ENCODE measurements at places on chromosomes 2 and 18. TPM values are rescaled to one million over a fixed set of nuclear protein-coding genes. Genes with fewer than 3 reads are reported as not detected.

- H3K36me3 ChIP-seq, result no peaks in the 10 kb centered on the region
- no peak for DNase-seq
- H3K27ac ChIP-seq, result no peak overlapping the region
- no peaks in the 10 kb centered on the region for H3K4me1 ChIP-seq
Observed at GRCh38 chr18:35871337-35871736, 101.1 kb upstream of the RMP24 start.

- H3K36me3 ChIP-seq, result no peaks in the 10 kb centered on the region
- no peak overlapping the region for H3K4me3 ChIP-seq
- H3K27ac ChIP-seq, result no peak overlapping the region
- H3K27me3 ChIP-seq, result no peaks in the 10 kb centered on the region
- peaks cover 5% of the 10 kb centered on the region for H3K4me1 ChIP-seq
Observed at GRCh38 chr2:98875081-98875728, 60.8 kb downstream of the CRACDL start.

GRCh38 chr2:20447437-20448245 lies 767 bp downstream of the RHOB start:
- H3K27me3 ChIP-seq, result no peaks in the 10 kb centered on the region
- DNase-seq, result peak; percentile 70
- H3K36me3 ChIP-seq, result no peaks in the 10 kb centered on the region
- H3K4me1 ChIP-seq, result peaks cover 29% of the 10 kb centered on the region
- peak overlapping the region; percentile 85 for H3K4me3 ChIP-seq

DNA sequence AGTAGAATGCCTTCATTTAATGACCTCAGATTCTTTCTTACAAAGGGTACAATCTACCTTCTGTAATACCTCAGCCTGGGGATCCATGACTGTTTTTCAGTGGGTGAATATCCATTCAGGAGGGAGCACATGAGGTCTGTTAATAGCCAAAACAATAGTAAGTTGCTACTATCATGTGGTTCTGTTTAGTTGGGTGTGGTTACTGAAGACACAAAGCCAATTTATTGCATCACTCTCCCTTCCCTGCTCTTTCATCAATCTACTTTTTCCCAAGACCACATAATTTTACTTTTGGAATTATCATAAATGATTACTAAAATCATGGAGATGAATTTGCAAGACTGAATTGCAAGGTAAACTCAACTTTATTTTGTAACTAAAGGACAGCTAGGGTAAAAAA lies 254.2 kb downstream of the GALNT13 start:
- DNase-seq, result no peak
- H3K4me1 ChIP-seq, result no peaks in the 10 kb centered on the region
- H3K4me3 ChIP-seq, result no peak overlapping the region
- H3K36me3 ChIP-seq, result no peaks in the 10 kb centered on the region

GRCh38 chr2:38591152-38591551 lies 11.6 kb downstream of the HNRNPLL start:
- no peak overlapping the region for H3K4me3 ChIP-seq
- DNase-seq, result no peak
- no peaks in the 10 kb centered on the region for H3K27me3 ChIP-seq
- H3K4me1 ChIP-seq, result no peaks in the 10 kb centered on the region

- no peak overlapping the region for H3K4me3 ChIP-seq
- H3K27me3 ChIP-seq, result no peaks in the 10 kb centered on the region
- no peaks in the 10 kb centered on the region for H3K4me1 ChIP-seq
- H3K27ac ChIP-seq, result no peak overlapping the region
- H3K36me3 ChIP-seq, result no peaks in the 10 kb centered on the region
- peak; percentile 85 for DNase-seq
Observed at GRCh38 chr18:21955757-21956652, 213.4 kb upstream of the GATA6 start.

TNFRSF11A gene
- 0.98 TPM for total RNA-seq

RAX gene
- total RNA-seq, result not detected

ANKRD30B gene
- not detected for total RNA-seq

POMC gene
- total RNA-seq, result 6.6 TPM

CDCA7 gene
- 0.76 TPM for total RNA-seq

Measured in pancreas (tissue), 10 donors.